ENCODE measurements at places on chromosomes 5 and 9.

DNA sequence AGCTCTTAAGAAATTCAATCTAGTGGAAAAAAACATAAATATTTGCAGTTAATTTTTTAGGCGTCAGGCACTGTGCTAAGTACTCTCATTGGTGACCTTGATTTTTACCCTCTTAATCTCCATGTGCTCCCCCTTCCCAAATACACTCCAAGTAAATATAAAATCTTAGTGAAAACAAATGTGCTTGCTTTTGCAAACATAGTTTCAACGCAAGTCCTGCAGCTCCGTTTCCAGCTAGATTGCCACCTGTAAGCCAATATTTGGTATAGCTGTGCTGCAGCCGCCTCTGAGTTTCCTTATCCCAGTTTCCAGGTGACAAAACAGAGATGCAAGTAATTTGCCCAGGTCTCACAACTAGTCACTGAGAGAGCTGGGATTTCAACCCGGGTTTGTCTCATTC lies 1.9 kb upstream of the MTMR12 start:
- no peak for DNase-seq

DNA sequence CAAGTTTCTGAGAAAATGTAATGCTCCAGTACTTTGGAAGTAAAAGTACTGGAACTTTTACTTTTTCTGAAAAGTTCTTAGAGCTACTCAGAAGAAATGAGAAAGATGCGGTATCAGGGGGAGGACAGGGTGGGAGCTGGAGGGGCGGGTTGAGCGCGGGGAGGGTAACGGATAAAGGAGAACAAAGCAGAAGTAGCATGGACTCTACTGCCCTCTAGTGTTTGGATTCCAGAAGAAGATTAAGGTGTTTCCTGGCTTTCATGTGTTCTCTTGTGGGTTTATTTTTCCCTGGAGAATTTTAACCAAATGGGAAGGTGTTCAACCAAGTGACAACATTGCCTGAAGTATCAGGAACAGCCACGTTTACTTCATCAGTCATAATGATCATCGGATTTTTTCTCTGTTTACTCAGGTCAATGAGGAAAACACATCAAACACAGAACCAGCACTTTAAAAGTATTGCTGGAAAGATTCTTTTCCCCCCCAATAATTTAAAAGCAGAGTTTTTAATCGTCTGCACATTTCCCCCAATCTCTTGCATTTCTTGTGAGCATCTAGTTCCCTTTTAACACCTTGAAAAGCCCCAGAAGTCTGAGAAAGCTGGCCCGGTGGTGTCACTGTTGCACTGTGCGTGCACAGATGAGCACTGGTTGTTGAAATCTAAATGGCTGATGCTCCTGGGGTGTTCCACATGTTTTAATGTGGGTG lies 190.6 kb downstream of the MPDZ start:
- DNase-seq, result no peak

- DNase-seq, result no peak
These were observed 974 bp downstream of the CLINT1 start for GRCh38 chr5:157857816-157858526.

DNA sequence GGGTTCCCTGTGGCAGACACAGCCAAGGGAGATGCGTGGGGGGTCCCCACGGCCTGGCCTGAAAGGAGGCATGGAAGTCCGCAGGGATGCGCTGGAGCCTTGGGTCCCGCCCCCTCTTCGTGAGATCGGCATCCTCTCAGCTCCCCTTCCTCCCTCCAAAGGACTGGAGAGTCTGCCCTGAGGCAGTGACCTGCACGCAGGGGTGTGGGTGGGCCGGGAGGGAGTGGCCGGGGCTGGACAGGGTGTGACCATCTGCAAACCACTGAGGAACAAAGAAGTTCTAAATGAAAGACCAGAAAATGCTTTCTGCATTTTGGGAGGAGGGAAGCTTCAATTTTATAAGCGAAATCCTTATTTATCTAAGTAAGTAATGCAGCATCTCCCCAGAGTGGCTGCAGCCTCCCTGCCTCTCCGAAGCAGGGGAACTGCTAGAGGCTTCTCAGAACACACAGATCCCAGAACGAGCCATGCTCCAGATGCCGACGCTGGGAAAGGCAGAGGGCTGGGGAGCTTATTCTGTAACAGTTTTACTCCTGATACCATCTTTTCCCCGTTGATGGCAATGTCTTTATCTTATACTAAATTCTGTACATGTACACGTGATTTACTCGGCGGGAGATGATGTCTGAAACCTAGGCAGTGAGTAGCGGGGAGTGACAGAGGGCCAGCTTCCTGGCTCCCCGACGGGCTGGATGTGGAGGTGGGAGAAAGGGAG lies 221.7 kb downstream of the FANCC start:
- no peak for DNase-seq

DNA sequence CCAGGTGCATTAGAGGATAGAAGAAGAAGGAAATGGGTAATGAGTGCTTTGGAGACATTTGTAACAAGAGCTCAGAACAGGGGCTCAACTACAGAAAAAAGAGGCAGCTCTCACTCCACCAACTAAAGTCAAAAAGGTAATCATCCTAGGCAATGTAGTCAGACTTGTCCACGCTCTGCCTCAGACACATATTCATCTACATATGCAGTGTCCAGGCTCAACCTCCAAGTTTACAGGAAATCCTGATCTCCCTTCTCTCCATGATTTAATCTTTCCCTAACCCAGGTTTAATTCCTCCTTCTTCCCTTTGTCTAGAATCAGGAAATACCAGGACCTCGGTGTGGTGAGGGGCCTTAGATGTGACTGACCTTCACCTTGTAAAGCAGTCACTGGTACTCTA lies 65.7 kb upstream of the SELENOP start:
- no peak for DNase-seq

GRCh38 chr5:72597456-72597948 lies 90.3 kb upstream of the ZNF366 start:
- DNase-seq, result no peak

DNA sequence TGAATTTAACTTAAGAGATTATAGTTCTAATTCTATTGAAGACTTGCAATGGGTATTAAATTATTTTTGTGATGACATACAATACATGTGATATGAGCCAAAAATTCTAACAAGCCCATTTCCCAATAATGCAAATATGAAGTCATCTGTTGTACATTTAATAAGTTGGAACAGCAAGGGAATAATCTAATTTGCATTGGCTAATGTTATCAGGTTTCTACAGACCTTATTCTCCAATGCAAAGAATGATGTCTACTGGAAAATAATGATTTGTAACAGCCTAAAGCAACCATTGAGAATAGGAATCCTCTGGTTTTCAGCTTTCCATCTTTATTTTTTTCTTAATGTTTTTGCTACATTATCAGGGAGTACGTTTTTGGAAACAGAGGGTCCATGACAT lies 89.1 kb upstream of the MINAR2 start:
- no peak for DNase-seq

GRCh38 chr9:130172858-130173665 lies 858 bp downstream of the NCS1 start:
- no peak for DNase-seq

DNA sequence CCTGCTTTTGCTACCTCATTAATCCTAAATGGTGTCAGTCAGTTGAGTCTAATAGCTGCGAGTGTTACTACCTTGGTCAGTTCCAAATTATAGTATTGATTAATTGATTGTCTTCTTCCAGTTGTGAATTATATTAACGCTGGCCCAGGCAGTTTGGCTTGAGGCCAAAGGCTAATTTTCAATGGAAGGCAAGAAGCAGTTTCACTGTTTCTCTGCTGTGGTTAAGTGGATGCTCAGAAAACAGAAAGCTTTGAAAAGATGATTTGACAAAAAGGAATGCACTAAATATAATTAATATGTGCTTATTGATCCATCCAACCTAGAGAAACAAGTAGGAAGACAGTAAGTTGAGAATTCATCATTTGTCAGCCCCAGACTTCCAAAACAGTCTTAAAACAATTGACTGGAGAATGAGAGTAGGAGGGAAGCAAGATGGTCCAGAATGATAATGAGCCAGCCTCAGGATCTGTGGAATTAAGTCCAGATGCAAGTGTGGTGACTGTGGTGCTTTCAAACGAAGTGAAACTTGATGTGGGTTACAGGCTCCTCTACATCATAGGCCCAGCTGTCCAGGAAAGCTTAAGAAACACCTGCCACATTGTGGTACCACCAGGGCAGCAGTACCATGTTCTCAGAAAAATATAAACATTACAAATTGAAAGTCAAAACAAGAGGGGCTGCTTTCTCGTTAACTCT lies 1371.0 kb upstream of the DMAC1 start:
- DNase-seq, result no peak

GRCh38 chr5:157362982-157363381 lies 97.0 kb upstream of the NIPAL4 start:
- DNase-seq, result no peak

DNA sequence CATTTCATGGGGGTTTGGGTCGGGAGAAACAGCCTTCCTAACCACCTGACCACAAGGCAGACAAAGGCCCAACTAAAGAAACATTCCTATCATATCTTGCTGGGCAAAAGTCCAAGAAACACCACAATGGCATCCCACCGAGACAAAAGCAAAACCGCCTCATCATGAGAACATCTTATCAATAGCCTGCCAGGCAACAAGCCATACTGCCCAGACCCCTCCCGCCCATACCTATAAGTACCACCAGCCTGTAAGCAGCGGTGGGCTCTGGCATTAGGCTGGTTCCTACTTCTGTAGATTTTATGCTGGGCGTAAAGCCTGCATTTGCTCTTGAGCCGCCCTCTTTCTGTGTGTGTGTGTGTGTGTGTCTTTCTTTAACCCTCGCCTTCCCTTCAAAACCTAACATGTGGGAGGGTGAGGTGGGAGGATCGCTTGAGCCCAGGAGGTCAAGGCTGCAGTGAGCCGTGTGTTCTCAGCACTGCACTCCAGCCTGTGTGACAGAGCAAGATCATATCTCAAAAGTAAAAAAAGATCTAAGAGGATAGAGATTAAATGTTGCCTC lies 56.9 kb downstream of the PDE6A start:
- no peak for DNase-seq

DNA sequence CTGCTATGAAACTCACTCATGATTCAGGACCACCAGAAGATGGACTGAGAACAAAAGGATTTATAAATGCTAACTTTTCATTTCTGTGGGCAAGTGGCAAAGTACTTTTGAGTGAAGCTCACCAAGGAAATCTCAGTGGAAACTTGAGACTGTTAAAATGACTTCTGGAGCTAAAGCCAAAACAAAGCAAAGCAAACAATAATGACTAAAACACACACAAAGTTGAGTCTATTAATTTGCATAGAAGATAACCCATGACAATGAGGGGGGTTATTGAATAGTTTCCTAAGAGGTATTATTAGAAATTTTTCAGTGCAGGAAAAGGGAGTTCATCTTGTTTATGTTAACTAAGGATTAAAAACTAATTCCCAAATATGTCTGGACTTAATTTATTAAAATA lies 612.8 kb upstream of the FAM174A start:
- DNase-seq, result no peak

GRCh38 chr5:52878656-52879055 lies 90.9 kb downstream of the ITGA1 start:
- no peak for DNase-seq
